Activated T-helper 17 cell treated with anti-CD3 and anti-CD28 coated beads, Interleukin-2, amount 50 U/mL, for 72 hours (primary cell): ENCODE measurements at places on chromosomes 12 and 14. TPM values are rescaled to one million over a fixed set of nuclear protein-coding genes. Genes with fewer than 3 reads are reported as not detected.

DNA sequence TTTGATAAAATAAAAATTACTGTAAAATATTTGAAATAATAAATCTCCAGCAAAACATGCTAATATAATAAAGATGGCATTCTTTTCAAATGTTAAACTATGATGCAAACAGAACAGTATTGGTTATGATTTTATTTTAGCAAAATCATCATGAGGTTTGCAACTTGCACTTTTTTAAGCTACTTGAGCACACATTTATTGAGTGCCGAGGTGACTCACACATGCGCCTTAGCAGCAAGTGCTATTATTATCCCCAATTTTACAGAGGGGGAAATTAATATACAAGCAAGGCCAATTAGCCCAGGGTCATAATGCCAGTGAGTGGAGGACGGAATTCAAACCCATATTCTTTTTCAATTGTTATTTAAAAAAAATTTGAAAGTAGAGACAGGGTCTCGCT lies 7.3 kb downstream of the DYRK4 start:
- no peak for ATAC-seq

Gene TESPA1
- total RNA-seq, result 51.1 TPM

Gene FGD4
- 0.21 TPM for total RNA-seq

DNA sequence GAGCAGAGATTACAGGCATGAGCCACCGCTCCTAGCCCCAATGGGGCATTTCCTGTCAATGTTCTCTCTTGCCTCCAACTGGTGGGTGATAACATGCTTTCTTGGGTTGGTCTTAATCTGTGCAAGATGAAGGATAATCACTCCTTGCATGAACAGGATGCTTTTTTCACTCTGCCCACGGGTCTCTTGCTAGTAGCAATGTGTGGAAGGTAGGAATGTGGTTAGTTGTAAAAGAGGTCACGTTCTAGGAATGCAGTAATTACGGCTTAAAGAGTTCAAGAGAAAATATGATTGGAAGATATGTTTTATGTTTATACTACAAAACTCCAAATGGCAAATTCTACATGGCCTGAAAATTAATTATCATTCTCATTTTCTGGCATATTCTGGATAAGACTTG lies 10.5 kb downstream of the RNASE10 start:
- ATAC-seq, result no peak
